Osteocyte (in vitro differentiated cells): ENCODE measurements at places on chromosomes 5 and 9. TPM values are rescaled to one million over a fixed set of nuclear protein-coding genes. Genes with fewer than 3 reads are reported as not detected.

- DNase-seq = no peak
These were observed 59.3 kb downstream of the DPYSL3 start for GRCh38 chr5:147450606-147451005.

DNA sequence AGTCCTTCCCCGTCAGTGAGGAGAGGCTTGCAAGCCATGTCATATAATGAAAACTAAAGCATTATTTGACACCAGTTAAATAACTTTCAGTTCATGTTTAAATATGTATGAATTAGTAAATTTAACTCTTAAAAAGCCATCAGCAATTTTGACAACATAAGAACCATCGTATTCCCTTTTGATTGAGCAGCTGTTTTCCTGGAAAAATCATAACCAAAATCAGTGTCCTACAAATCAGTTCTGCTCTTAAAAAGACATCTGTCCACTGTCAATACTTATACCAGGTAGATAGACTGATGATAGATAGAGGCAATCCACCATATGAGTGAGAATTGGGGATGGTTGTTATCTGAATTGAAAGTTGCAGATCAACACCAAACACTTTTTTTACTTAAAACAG lies 2.3 kb downstream of the DIRAS2 start:
- no peak for DNase-seq

DNA sequence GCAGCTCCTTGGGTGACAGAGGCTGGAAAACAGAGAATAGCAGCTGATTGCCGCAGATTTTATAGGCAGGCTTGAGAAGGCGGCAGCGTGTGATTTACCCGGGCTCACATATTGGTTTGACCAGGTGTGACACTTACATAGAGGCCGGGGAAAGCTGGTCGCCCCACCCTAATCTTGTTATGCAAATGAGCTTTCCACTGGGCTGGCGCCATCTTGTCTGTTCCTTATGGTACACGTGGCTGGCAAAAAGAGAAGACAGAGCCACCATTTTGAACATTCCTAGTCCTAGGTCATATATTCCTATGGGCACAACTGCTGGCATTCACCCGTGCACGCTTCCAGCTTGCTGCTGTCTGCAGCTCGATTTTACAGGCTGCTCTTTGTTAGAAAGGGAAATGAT lies 11.3 kb upstream of the SPZ1 start:
- DNase-seq = peak; percentile 54

- DNase-seq = no peak
These were observed 369.2 kb downstream of the OSTF1 start for GRCh38 chr9:75457474-75458011.

CAAP1 gene
- 17.8 and 18.2 TPM in 2 replicates for total RNA-seq

MAML1 gene
- 33.1 and 34.1 TPM in 2 replicates for total RNA-seq
